ENCODE measurements at places on chromosomes 6 and 20. TPM values are rescaled to one million over a fixed set of nuclear protein-coding genes. Genes with fewer than 3 reads are reported as not detected.

The COL21A1 gene
- not detected for total RNA-seq

The FAM83C gene
- not detected for total RNA-seq

The GRIK2 gene
- total RNA-seq = not detected

The CYP24A1 gene
- total RNA-seq = not detected

The MYL9 gene
- 1.7 TPM for total RNA-seq

The NUDT3 gene
- 9.9 TPM for total RNA-seq

The COL12A1 gene
- not detected for total RNA-seq

The ATP9A gene
- total RNA-seq = 1.2 TPM

The CCN6 gene
- total RNA-seq = not detected

The TRIM15 gene
- not detected for total RNA-seq

The LST1 gene
- 69.8 TPM for total RNA-seq

GRCh38 chr6:139708337-139709199 is 334.1 kb upstream of the CITED2 start:
- DNase-seq = no peak

- DNase-seq = no peak
Observed at GRCh38 chr6:125985979-125986300, 400 bp upstream of the TRMT11 start.

GRCh38 chr6:48134246-48134645 is 23.2 kb upstream of the PTCHD4 start:
- no peak for DNase-seq

- DNase-seq = no peak
Observed at GRCh38 chr6:19870322-19870721, 33.2 kb downstream of the ID4 start.

DNA sequence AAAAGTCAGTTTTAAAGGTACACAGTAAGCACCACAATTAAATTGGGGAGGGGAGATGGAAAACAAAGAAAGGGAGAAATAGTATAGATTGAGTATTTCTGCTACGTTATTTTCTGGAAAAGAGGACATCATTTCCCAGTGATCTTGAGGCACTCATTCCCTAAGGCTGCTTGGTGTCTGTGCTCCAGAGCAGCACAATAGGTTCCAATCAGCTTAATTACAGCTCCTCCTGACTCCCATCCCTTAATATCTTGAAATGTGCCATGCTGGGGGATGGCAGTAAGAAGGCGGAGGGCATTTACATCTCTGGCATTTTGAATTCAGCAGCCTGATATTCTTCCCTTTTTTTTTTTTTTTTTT is 39.5 kb upstream of the BEND3 start:
- no peak for DNase-seq

GRCh38 chr20:19616620-19617019 is 141.4 kb upstream of the RIN2 start:
- DNase-seq = no peak

DNA sequence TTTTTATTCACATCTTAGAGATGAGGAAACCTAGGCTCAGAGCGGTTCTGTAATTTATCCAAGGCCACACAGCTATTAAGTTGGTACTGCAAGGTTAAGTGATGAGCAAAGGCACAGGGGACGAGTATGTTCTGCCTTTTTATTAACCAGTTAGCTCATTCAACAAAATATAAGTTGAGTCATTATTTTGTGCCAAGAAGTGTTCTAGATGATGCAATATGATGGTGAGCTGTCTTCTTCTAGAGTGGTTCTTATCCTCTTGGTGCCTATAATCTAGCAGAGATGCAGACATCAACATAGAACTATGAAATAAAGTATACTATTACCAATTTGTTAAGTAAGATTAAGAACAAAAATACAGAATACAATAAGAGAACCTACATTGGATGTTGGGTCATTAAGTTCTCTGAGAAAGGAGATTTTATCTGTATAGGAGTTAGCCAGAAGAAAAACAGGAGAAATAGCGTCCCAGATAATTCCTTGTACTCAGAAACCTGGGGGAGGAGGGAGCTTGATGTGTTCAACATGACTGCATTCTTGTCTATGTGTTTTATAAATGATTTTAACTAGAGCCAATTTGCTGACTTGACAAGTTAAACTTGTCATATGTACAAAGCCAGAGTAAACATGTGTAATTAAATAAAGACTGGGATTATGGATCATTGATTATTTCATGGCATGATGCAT is 122.3 kb downstream of the TBXT start:
- no peak for DNase-seq

GRCh38 chr6:16274885-16275589 is 36.6 kb downstream of the GMPR start:
- DNase-seq = no peak

- DNase-seq = no peak
Observed at GRCh38 chr20:45374101-45374467, 4.0 kb downstream of the TP53TG5 start.

- DNase-seq = no peak
Observed at GRCh38 chr6:46103441-46104115, 26.2 kb upstream of the ENPP4 start.

- no peak for DNase-seq
Observed at GRCh38 chr6:129513471-129513870, 196.5 kb downstream of the ARHGAP18 start.

GRCh38 chr20:1535420-1536175 is 21.9 kb downstream of the SIRPD start:
- DNase-seq = no peak

DNA sequence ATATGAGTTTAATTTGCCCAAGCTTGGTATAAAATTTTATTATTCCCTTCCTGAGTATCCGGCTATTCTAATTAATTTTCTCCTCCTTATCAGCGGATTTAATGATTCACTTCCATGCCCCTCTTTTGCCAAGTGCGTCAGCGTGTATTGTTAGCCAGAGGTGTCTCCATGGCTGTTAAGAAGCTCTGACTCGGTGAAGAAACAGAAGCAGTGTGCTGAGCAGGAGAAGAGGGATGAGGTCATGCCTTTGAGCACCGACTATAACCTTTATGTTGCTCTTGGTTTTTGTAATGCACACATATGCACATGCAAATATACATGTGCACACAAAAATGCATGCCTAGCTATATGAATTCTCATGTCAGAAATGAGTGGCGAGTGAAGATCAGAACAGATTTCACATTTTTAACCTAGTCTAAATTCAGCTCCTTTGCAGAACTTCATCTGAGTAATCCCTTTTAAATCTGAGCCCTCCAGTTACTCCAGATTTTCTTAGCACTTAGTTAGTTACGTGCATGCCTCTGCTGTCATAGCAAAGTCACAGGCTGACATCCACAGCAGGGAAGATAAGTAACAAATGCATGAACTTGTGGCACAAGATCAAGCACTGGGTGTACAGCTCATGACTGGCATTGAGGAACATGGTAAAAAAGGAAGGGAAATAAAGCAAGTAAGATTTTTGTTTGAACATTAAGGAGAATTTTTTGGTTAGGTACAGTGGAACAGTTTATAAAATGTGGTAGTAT is 24.3 kb downstream of the HTR1E start:
- no peak for DNase-seq

DNA sequence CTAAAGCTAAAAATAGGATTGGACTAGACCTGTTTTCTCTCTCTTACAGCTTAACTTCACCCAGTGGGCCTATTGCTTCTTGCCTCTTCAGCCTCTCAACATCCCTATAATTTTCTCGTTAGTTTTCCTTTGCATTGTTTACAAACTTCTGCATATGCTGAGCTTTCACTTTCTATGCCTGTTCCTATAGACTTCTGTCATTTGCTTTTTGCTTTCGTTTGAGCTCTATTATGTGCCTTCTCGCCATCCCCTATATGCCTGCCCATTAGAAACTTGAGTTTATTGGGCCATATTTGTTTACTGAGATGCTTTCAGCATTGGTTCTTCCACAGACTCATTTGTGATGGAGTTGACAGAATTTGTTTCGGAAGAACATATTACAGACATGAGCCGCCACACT is 40.9 kb downstream of the NCOA7 start:
- no peak for DNase-seq

- no peak for DNase-seq
Observed at GRCh38 chr6:107660839-107661238, 163.3 kb downstream of the SCML4 start.

GRCh38 chr20:57231951-57232428 is 34.5 kb downstream of the BMP7 start:
- no peak for DNase-seq

GRCh38 chr6:71383901-71384489 is 95.4 kb downstream of the OGFRL1 start:
- no peak for DNase-seq

DNA sequence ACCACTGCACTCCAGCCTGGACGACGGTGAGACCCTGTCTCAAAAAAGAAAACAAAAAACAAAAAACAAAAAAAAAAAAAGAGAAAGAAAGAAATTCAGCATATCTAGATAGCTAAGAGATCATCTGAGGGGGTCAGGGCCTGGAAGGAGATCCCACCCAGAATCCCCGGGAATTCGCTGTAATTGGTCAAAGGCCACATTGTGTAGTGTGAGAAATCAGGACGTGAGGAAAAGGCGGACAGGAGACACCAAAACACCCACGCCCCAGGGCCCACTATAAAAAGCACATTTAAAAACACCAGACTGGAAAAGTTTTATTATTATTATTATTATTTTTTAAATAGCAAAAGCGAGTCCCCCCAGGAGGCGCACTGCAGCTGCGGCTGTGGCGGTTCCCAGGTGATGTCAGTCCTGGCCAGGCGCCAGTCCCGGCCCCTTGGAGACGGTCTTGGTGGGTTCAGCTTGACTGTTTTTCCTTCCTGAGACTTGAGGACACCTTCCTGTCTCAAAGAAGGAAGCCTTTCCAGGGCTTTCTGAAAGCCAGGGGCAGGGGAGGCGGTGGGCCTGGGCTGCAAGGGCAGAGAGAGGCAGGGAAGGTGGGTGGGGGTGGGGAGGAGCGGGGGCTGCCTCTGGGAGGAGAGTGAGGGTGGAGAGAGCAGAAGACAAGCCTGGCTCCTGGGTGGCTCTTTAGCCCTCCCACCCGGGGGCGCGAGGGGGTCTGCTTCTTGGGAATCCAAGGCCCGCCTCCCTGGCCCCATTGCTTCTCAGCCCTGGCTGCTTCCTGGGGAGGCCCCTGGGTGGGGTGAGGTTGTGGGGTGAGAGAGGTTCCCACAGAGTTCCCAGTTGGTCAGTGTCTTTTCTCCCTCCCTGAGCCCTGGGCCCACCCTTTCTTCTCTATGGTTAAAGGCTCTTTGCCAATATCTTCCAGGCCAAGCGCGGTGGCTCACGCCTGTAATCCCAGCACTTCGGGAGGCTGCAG is 14.5 kb downstream of the TCF15 start:
- DNase-seq = no peak

DNA sequence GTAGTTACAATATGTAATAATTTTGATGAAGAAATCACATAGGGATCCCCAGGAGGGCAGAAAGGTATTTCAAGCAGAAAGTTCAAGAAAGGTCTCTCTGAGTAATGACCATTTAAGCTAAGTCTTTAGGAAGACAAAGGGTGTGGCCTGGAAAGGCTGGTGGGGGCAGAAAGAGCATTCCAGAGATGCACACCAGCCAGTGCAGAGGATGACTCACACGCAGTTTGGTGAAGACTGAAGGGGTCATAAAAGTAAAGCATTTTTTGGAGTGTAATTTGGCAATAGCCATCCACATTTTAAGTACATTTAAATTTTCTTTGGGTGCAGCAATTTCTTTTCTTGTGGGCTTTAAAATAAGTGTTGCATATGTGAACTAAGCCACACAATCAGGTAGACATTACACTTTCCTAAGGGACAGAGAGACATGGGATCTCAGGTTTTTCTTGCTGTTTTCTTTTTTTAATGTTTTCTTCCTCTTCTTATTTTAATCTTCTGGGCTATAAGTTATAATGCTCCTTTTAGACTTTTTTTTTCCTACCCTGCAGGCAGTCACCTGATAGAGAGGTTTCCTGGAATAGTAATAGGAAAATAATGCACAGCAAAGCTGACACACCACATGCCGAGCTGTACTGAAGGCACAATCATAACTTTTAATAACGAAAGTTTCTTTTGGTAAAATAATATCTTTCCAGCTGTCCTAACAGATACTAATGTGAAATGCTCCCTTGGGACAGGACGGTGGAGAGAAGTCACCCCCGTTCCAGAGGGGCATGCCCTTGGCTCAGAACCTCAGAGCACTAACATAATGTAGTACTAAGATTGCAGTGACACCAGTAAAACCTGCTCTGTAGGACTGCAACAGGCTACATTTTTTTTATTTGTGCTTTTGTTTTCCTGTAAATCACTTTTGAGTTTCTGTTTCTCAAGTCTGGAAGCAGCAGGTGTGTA is 49.6 kb upstream of the PTPRK start:
- DNase-seq = no peak

- DNase-seq = no peak
Observed at GRCh38 chr20:56733967-56734366, 104.9 kb downstream of the TFAP2C start.

DNA sequence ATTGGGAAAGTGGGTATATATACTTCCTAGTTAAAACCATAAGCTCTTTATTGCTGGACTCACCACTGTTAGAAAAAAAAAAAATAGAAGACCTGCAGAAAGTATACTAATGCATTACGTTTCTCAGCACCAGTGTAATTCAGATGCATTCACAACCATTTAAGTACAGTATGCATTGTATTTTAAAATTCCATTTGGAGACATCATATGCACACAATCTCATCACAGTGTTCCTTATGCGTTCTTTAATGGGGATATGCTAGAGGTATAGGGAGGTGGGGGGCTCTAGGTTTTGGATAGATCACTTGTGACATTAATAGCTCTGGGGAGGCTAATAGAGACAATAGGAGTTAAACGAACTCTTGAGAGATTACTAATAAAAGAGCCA is 9.4 kb downstream of the TFAP2A start:
- DNase-seq = no peak

GRCh38 chr20:43537921-43538877 is 20.6 kb upstream of the SGK2 start:
- peak; percentile 50 for DNase-seq

DNA sequence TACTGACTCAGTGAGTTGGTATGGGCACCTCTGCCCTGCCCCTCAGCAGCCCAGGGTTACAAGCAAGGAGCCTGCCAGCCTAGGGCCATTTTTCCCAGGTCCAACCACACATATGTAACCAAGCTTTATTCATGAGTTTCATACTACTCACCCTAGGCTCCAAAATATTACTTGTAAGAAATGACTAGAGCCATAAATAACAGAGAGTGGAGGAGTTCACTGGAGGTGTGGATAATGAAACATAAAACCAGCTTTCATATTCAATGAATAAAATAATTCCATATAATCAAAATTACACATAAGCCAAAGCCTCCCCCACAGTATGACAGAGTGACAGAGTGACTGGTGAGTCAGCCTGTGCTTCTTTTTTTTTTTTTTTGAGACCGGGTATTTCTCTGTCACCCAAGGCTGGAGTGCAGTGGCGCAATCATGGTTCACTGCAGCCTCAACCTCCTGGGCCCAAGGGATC is 229.8 kb upstream of the SASH1 start:
- no peak for DNase-seq

- no peak for DNase-seq
Observed at GRCh38 chr6:112010328-112010727, 43.6 kb upstream of the CCN6 start.

- DNase-seq = no peak
Observed at GRCh38 chr6:136403110-136403980, 113.7 kb upstream of the BCLAF1 start.

GRCh38 chr6:56246881-56247653 is at the start of gene COL21A1:
Gene COL21A1 (minus strand): TSS chr6:56247580. CDS start chr6:56182618, 64,962 bp downstream.
- no peak for DNase-seq

- no peak for DNase-seq
Observed at GRCh38 chr20:37821696-37822095, 81.2 kb upstream of the VSTM2L start.

GRCh38 chr20:60272790-60273189 is 314.6 kb downstream of the CDH26 start:
- no peak for DNase-seq

Data from activated CD4-positive, alpha-beta memory T cell treated with anti-CD3 and anti-CD28 coated beads, Interleukin-2, amount 10 ng/mL, durations not matched to agents 7 days and 5 days (primary cell).